ENCODE measurements at places on chromosomes 7 and 10.

DNA sequence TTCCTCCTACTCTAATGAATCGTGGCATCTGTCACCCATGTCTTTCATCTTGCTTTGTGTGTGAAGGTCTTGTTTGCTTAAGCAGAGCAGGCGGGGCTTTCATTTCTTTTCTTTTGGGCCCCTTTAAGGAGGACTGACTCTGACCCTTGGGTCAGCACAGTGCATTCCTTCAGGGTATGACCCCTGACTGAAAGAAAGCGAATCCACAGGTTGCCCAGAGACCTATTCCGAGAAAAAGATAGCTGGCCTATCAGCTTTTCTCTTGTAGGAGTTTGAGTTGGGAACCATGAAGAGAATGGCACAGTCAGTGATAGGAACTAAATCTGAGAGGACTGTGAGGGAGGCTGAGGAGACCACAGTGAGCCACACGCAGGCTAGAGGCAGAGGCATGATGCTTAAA lies 193.2 kb upstream of the CDCA7L start:
- DNase-seq: no peak

DNA sequence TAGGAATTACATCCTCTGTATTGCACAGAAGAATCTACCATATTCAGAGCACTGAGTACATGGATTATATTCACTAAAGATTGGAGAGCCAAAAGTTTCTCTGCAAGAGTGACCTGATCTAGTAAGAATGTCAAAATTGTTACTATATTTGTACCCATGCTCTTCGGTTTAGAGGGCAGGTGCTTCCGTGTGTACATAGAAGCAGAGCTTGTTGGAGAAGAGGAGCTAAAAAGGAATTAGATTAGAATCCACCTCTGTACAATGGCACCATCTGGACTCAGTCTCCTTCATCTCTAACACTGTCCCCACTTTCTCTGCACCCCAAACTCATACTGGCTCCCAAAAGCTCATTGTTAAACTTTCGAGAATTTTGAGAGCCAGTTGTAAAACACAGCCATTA lies 8.3 kb downstream of the CALD1 start:
- DNase-seq: no peak

DNA sequence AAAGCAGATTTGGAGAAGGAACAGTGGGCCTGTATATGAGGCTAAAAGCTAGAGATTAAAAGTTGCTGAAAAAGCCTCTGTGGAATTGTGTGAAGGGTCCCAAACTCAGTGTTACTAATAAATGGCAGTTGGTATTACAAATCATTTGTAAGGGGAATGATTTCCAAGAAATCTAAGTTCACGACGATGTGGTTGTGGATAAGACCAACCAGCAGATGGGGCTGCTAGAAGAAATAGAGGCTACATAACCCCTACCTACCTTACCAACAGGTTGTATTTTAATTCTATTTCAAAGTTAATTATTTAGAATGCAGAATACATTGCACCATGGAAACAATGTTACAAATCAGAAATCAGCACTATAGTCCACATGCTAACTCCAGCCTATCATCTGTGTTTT lies 377.1 kb downstream of the HPSE2 start:
- no peak for DNase-seq

- no peak for DNase-seq
These were observed 40.8 kb upstream of the WIPF3 start for GRCh38 chr7:29765490-29765889.

- DNase-seq: peak; percentile 22
These were observed 167.1 kb upstream of the ADO start for GRCh38 chr10:62637249-62638061.

DNA sequence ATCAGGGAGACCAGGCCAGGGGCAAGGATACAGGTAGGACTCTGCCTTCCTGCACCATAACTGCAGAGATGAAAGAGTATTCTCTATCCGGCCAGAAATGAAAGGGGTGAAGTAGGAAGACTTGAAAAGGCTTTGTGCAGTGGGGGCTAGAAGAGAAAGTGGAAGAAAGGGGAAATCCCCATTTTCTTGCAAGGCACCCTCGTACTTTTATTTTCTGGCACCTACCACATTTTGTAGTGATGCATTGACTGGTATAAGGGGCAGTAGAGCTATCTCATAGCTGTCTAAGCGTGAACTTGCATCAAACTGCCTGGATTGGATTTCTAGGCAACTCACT lies 752 bp upstream of the CAMK2G start:
- DNase-seq: no peak

GRCh38 chr7:44977304-44977958 lies 1.4 kb downstream of the MYO1G start:
- DNase-seq: no peak

DNA sequence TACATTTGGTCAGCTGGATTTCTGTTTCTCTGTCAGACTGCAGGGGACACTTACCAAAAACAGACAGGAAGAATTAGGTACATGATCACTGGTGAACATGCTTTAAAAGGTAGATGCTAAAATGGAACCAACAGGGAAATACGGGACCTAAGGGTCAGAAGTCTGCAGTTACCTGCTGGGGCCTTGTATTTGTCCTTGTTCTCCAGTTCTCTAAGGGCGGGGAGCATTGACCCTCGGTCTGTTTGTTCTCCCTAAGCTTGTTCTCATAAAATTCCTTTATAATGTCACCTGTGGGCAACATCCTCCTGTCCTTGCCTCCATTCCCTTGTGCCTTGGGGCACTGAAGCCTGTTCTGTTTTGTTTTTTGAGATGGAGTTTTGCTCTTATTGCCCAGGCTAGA lies 29.8 kb upstream of the MSMB start:
- DNase-seq: no peak

DNA sequence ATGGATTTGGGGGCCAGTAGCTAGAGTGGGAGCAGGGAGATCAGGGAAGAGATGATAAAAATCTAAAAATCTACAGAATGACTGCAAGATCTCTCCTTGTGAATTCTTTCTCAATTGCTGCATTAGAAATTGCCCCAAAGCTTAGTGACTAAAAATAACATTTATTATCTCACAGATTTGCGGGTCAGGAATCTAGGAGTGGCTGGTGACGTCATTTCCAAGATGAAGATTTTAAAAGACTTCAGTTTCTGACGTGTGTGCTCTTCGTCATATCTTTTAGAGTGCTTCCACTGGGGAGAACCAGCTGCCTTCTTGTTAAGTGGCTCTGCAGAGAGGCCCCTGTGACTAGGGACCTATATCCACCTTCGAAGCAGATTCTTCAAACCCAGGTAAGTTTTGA lies 112.6 kb downstream of the DGKI start:
- no peak for DNase-seq

- DNase-seq: peak; percentile 54
These were observed 230.5 kb upstream of the TMEM229A start for GRCh38 chr7:124263232-124263827.

DNA sequence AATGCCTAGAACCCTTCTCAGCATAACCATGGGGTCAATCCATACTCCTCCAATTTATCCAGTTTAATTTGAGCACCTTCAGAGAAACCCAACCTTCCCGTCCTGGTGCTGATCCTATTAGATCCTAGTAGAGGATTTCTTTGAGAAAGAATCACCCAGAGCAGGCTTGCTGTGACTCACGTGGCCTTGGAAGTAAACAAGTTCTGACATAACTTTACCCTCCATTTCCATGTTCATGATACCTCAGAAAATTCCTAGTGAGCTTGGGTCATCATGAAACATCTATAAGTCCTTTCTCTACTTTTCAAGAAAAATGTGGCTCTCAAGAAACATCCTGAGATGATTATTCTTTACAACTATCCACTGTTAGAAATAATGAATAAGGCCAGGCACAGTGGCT lies 71.7 kb downstream of the PRLHR start:
- DNase-seq: no peak

GRCh38 chr10:119483001-119483400 lies 59.5 kb downstream of the RGS10 start:
- DNase-seq: no peak

Data from H4 (cell line).